ENCODE measurements at places on chromosomes 16 and 17.

- DNase-seq, result no peak
Measured at GRCh38 chr16:58393138-58393504, 850 bp downstream of the GINS3 start.

DNA sequence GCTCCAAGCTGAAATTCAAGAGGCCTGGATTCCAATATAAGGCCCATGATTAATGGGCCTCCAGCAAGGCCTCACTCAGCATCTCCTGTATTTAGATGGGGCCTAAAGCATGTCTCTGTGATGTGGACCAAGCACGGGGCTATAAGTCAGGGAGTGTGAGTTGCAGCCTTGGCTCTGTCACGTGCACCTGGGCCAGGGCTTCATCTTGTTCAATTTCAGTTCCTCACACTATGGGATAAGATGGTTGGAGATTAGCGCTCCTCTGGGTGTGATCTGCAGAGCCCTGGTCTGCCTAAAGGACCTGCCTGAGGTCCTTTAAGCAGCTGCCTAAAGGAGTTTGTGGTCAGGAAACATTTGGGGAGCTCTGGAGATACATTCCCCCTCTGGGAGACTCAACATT, 25.2 kb downstream of the KLHL36 start:
- no peak for DNase-seq

DNA sequence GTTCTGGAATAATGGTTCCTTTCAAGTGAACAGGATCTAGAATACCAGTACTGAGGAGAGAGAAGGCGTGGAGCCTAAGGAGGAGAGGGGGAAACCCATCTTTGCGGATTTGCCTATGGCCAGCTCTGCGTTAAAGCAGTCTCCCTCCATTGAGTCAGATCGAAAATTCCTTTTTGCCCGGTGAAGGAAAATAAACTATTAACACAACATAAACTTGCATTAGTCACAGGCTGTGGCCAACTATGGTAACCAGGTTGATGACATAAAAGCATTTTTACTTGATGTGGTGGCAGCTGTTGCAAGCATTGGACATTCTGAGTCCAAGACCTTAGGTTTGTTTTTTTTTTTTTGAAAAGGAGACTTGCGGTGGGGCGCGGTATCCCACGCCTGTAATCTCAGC, 8.9 kb downstream of the LDAF1 start:
- DNase-seq, result no peak

DNA sequence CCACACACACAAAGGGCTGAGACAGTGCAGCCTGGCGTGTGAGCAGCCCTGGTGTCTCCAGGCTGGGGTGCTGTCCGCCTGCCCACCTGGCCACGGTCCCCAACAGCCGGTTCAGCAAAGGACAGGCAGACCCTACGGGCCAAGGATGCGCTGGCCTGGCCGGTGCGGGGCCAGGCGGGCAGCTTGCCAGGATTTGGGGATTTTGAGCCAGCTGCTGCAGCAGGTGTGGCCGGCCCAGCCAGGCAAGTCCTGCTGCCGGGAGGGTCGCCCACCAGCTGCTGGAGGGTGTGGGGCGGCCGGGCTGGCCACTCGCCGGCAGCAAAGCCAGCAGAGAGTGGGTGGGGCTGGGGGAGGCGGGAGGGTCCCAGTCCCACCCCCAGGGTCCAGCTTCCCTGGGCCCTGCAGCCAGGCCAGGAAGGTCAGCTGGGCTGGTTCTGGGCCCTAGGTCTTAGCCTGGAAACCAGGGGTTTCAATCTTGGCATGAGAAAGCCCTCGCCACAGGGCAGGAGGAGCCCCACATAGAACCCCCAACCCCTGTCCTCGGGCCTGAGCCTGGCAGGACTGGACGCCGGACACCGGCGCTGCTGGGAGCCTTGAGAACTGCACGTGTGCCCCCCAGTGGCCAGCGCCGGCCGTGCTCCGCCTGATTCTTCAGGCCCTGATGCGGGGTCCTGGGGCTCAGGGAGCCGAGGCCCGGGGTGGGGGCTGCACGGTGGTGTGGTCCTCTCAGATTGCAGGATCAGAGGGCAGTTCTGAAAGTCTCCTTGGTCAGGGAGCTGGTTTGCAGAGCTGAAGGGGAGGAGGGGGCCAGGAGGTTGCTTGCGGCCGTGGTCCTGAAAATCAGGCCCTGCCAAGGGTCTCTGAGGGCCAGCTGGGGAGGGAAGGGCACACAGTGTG, 17.6 kb upstream of the SSTR5 start:
- no peak for DNase-seq

GRCh38 chr17:18038149-18038850, 668 bp downstream of the ATPAF2 start:
- DNase-seq, result no peak

DNA sequence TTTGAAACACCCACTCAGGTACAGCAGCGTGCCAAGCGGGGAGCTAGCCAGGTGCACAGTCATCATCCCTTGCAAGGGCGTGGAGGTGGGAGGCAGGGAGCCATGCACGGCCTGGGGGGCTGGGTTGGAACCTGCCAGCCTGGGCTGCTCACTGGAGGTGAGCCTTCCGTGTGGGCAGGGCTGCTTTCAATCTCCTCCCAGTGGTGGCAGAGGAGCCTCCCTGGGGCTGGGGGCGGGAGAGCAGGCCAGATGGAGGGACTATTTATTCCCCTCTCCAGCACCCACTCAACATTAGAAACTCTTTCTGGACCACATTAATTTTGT, 90.3 kb downstream of the KATNIP start:
- DNase-seq, result no peak

- no peak for DNase-seq
Measured at GRCh38 chr16:58820411-58820810, 86.3 kb upstream of the GOT2 start.

- peak; percentile 50 for DNase-seq
Measured at GRCh38 chr17:68011199-68011665, 15.0 kb upstream of the C17orf58 start.

DNA sequence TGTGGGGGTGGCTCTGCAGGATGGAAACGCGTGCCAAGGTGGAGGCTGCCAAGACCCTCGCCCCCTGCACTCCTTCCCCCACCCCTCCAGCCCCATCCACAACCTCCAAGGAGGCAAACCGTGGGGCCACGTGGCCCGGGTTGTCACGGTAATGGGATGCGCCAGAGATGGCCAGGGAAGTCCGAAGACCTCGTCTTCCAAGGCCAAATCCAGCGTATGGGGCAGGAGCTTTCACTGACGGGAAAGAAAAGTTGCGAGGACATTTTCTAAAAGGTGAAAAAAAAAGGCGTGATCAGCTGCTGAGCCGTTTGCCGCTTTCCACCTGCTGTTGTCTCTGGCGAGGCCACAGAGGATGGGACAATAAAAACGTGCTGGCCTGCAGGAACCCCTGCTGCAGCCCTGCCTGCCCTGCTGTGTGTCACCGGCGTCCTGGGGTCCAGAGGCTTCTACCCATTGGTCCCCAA, 28.3 kb upstream of the GSE1 start:
- DNase-seq, result no peak

DNA sequence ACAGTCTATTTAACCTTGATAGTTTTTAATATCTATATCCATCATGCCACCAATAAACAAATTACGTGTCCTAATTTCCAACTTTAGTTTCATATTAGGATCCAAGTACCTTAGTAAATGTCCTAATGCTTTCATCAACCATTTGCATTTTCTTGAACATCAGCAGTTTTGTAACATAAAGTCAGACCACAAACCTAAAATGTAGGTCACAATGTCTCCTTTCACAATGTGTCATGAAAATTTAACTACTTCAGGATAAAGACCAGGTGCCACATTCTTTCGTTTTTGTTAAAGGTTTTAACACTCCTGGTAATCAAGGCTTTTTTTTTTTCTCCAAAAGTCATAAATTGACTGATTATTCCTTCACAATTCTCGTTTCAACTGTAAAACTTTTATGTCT, 310.7 kb upstream of the PMFBP1 start:
- DNase-seq, result no peak
